ENCODE measurements at places on chromosomes 7 and 10.

- DNase-seq: no peak
Observed at GRCh38 chr7:99252166-99252895, 20.3 kb upstream of the MYH16 start.

DNA sequence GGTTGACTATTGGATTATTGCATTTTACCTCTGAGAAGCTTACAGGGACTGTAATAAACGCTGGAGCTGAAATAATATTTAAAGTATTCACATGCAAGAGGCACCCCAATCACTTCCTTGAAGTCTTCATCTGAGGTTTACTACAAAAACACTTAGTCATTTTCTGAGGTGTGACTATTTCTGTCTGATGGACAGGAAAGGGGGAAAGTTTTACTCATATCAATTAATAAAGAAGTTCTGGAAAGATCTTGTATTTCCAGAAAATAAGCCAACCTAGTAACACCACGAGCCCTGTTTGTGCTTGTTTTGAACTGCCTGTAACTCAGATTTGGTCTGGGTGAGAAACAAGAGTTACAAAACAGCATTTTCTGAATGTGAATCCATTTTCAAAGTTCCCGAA, 63.9 kb upstream of the PRKCQ start:
- DNase-seq: no peak

GRCh38 chr10:101133489-101134298, 2.6 kb downstream of the TLX1 start:
- DNase-seq: no peak

DNA sequence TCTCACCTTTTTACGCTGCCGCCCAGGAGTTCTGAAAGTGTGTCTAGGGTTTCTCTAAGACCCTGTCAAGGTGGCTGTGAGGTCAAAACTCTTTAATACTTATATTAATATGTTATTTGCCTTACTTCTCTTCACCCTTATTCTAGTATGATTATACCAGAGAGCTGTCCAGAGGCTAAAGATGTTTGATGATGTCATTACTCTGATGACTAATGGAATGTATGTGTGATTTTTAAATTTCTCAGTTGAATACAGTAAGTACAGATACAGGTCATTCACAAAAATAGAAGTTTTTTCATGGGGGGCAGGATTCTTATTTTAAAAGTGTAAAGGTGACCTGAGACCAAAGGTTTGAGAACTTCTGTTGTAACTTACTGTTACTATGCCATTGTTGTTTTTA, 150.6 kb upstream of the FOXP2 start:
- DNase-seq: peak; percentile 31

- no peak for DNase-seq
Observed at GRCh38 chr10:102281102-102281487, 35.8 kb downstream of the GBF1 start.

DNA sequence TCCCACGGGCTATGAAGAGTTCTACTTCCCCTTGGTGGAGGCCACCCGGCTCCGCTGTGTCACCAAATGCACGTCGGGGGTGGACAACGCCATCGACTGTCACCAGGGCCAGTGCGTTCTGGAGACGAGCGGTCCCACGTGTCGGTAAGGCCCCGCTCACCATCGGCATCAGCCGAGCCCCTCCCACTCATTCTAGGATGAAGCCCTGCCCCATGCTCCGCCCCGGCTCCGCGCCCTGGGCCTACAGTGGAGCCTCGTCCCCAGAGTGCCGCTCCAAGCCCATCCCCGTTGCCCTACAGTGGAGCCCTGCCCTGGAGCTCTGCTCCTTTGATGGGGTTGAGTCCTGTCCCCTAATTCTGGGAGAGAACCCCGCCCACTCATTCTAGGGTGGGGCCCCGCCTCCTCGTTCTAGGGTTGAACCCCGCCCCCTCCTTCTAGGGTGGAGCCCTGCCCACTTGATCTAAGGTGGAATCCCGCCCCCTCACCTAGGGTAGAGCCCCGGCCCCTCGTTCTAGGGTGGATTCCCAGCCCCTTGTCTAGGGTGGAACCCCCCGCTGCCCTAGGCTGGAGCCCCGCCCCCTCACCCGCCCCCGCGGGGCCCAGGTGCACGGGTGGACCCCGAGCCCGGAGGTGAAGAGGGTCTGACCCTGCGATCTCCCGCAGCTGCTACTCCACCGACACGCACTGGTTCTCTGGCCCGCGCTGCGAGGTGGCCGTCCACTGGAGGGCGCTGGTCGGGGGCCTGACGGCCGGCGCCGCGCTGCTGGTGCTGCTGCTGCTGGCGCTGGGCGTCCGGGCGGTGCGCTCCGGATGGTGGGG, 3.4 kb upstream of the MUC12 start:
- peak; percentile 52 for DNase-seq

- DNase-seq: peak; percentile 51
Observed at GRCh38 chr10:32938554-32939061, 19.4 kb downstream of the ITGB1 start.

DNA sequence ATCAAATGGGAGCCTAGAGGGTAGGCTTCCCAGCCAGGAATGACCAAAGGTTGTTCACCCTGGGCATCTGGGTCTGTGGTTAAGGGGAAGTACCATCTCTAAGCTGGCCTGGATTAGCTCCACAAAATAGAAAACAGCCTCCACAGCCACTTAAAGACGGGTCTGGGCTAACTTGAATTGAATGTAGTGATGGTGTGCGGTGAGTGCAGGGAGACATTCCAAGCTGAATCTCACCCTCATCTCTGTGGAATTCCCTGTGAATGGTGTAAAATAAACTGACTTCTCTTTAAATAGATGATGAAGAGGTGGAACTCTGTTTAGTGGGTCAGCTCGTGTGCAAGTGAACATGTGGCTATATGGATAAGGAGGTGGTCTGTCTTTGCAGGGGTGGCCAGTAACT, 251.0 kb downstream of the DYNC1I1 start:
- DNase-seq: peak; percentile 56

- no peak for DNase-seq
Observed at GRCh38 chr7:87518735-87519134, 43.3 kb upstream of the ABCB4 start.

GRCh38 chr10:10432296-10433035, 585.2 kb upstream of the CELF2 start:
- no peak for DNase-seq

DNA sequence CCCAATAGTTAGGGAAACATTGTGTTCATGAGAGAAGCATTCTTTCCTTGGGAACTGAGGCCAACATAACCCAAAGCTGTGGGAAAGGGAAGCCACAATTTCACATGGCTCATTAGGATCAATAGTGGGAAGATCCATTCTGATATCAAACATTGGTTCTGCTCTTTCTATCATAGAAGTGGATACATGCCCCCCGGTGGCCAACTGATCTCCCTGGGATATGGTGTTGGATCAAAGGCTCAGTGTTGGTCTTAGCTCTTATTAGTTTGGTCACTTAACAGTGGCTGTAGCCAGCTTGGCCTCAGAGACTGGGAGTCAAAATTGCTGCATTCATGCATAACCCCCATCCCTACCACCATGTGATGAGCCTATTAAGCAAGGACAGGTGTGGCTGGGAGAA, 6.7 kb upstream of the GIMAP4 start:
- no peak for DNase-seq

- no peak for DNase-seq
Observed at GRCh38 chr10:62903828-62904227, 87.7 kb upstream of the EGR2 start.

GRCh38 chr7:150567871-150568301, 696 bp downstream of the GIMAP4 start:
- no peak for DNase-seq

- no peak for DNase-seq
Observed at GRCh38 chr10:113982769-113983168, 60.9 kb upstream of the ADRB1 start.

DNA sequence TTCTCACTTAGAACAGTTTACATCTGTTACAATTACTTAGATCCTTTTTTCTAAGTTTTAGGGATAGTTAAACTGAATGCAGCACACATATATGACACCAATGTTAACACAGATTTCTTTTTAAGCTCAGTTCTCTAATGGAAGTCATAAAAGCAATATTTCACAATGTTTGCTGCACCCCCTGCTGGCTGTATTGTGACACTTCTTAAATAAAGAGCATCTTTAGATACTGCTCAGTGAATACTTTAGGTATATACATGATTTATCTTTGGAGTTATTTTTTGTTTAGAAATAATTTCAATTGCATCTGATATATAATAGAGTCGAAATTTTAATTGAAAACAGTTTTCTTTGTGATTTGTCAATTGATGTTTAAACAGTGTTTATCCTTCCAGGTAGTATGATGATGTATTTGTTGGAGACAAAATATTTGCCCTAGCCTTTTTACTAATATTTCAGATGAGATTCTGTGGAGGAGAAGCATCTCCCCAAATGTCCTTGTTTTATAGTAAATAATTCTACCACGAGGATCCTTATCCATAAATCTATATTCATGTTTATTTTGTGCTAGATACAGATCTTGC, 174.4 kb downstream of the ST7 start:
- DNase-seq: peak; percentile 69

DNA sequence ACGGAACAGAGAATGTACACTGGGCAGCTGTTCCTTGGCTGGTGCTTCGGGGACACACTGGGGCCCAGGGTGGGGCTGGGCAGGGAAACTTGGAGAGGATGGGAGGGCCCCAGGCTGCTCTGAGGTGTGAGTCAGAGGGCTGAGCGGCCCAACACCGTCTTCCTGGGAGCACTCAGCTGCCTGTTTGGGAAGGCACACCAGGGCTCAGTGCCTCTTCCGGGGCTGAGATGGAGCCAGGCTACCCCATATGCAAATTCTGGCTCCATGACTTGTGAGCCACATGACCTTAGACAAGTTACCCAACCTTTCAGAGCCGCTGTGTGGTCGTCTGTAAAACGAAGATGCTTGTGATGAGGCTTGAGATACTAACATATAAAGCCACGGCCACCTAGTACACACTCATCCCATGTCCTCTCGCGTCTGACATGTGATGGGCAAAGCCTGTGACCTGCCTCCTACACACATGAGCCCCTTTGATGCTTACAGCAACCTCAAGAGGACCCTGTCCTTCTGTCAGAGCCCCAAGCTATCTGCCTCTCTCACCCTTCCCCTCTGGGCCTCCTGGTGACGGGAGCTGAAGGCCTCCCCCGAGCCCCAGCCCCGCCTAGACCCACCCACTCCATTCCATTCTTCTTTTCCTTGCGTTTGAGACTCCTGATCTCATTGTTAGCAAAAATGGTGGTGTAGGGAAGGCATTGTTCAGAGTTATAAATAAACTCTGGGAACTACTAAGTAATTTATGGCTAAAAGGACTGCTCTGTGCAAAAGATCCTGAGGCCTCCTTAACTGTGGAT, 26.1 kb downstream of the KLRG2 start:
- peak; percentile 48 for DNase-seq

GRCh38 chr7:104160375-104160774, 47.4 kb downstream of the ORC5 start:
- DNase-seq: peak; percentile 5
